ENCODE measurements at places on chromosomes 5 and 9. TPM values are rescaled to one million over a fixed set of nuclear protein-coding genes. Genes with fewer than 3 reads are reported as not detected.

FCN2 gene
- total RNA-seq, result not detected

ARID3C gene
- total RNA-seq, result 0.49 TPM

ZNF169 gene
- total RNA-seq, result 7.4 TPM

RABEPK gene
- total RNA-seq, result 19.3 TPM

TOPORS gene
- total RNA-seq, result 35.9 TPM

DNA sequence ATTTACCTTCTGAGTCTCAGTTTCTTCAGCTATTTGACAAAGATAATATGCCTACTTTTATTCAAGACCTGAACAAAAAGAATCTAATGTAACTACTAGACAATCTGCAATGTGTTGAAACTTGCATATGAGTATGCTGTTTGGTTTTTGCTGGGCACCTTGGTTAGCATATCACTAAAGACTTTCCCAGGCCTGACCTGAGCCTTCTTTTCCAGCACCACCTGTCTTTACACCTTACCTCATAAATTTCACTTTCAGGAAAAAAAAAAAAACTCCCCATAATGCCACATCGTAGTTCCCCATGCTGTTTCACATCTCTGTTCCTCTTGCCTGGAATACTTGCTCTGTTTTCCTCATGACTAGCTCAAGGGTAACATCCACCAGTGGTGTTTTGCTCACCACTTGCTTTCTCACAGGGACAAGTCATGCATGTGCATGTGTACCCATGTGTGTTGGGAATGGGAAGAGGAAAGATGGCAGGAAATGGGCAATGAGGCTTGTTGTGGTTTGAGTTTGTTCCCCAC is 45.6 kb upstream of the TLE4 start:
- no peak for DNase-seq

GRCh38 chr5:135154197-135154596 is 120.2 kb upstream of the PITX1 start:
- no peak for DNase-seq

GRCh38 chr5:102753889-102754766 is 977 bp upstream of the PAM start:
- DNase-seq, result peak; percentile 80

DNA sequence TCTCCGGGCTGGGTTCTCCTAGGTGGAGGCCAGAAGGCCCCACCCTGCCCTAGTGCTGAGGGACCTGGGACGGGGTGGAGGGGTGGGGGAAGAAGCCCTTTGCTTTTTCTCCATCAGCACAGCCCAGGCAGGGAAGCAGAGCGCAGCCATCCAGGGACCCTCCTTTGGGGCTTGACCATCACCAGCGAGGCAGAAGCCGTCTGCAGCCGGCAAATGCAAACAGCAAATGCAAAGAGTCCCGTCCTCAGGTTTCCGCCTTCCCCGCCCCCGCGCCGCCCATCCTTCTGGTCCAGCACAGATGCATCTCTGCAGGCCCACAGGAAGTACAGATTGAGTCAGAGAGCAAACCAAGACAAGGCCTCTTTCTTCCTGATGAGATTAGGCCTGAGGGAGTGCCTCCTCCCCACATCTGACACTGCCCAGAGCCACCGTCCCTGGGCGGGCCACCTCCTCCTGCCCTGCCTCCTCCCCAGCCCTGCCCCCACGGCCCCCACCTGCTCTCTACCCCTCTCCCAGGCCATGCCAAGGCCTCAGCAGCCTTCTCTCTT is 23.4 kb downstream of the CORO2A start:
- peak; percentile 79 for DNase-seq

DNA sequence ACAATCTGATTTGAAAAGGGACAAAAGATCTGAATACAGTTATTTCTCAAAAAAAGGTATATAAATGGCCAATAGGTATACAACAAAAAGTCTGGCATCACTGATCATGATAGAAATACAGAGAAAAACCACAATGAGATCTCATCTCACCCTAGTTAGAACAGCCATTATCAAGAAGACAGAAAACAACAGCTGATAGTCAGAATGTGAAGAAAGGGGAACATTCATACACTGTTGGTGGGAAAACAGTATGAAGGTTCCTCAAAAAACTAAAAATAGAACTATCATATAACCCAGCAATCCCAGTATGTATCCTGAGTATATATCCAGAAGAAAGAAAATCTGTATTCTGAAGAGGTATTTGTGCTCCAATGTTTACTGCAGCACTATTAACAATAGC is 75.7 kb upstream of the OR2K2 start:
- no peak for DNase-seq

GRCh38 chr9:102778746-102779145 is 216.4 kb upstream of the CYLC2 start:
- DNase-seq, result no peak

DNA sequence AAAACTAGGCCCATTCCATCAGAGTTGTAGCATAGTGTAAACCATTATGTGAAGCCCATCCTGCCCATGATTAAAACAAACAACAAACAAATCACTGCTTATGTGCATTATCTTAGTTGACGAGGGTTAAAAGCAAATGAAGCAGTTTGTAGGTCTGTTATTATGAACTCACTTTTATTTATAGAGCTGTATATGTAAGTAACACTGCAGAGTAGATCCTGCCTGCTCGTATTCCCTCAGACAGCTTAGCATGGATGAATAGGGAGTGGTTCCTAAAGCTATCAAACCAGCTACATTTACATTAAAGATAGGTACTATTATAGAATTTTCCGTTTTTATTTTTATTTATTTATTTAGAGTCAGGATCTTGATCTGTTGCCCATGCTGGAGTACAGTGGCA is 112.6 kb downstream of the GDNF start:
- DNase-seq, result no peak

GRCh38 chr5:149387081-149387631 is 8.1 kb upstream of the IL17B start:
- no peak for DNase-seq
